ENCODE measurements at places on chromosomes 6 and 20.

GRCh38 chr20:11483697-11484096, 434.0 kb upstream of the BTBD3 start:
- DNase-seq = no peak

DNA sequence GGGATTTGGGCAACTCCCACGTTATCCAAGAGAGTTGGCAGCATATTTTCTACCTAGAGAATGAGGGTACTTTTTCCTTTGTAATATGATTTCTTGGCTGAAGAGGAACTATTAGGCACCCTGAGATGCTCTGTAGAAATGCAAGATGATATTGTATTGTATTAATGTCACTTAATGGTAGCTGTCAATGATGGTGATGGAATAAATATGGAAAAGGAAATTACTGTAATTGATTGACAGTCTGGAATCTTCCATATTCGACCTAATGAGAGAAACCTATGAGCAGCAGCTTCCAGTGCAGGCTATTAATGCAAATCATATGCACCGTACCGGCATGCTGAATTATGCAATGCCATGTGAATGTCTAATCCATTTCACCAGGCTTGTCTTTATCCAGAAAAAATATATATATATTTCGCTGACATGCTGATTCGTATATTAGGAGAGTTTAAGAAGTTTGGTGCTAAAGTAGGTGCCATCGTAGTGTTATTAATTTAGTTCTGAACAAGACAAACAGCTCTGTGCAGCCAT, 494.2 kb upstream of the JARID2 start:
- DNase-seq = no peak

- DNase-seq = no peak
Measured at GRCh38 chr6:125746731-125747588, 2.5 kb upstream of the HEY2 start.

DNA sequence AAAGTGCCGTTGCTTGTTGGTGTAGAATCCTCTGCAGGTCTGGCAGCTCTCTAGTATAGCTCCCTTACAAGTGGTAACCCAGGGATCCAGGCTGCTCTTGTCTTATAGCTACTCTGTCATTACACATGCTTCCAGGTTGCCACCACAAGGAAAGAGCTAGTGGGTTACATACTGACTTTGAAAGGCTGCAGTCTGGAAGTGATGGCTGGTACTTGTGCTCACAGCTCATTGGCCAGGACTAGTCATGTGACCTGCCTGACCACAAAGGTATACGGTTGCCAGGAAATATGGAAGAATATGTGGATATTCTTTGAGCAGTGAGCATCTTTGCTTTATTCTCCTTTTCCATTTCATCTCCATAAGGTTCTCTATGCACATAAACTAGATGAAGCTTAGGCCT, 46.0 kb downstream of the RREB1 start:
- DNase-seq = no peak

- DNase-seq = no peak
Measured at GRCh38 chr6:116406678-116407345, 36.1 kb downstream of the DSE start.

- DNase-seq = no peak
Measured at GRCh38 chr20:2713285-2713684, 20.7 kb downstream of the EBF4 start.

GRCh38 chr20:64254571-64255360, 782 bp upstream of the PCMTD2 start:
- no peak for DNase-seq

- no peak for DNase-seq
Measured at GRCh38 chr20:34797012-34797995, 28.1 kb downstream of the NCOA6 start.

- DNase-seq = no peak
Measured at GRCh38 chr20:62418709-62419487, 8.4 kb downstream of the RBBP8NL start.

GRCh38 chr20:8145246-8146168, 13.4 kb downstream of the PLCB1 start:
- no peak for DNase-seq

DNA sequence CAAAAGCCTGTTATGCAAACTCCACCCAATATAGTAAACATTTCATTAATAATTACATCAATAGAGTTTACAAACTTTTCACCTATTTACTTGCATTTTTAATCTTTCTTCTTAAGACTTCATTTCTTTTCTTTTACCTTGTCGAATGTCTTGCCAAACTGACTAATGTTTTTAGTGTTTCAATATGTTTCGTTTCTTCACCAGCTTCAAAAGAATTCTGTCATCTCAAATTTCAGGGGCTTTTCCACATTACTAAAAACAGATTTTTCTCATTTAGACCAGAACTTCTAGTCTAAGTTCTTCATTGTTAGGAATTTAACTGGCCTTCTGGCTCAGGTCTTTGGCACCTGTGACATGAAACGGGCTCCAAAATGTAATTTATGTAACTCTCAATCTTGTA, 196.5 kb downstream of the ARHGAP18 start:
- no peak for DNase-seq

GRCh38 chr6:4803343-4803744, 27.1 kb downstream of the CDYL start:
- DNase-seq = no peak

DNA sequence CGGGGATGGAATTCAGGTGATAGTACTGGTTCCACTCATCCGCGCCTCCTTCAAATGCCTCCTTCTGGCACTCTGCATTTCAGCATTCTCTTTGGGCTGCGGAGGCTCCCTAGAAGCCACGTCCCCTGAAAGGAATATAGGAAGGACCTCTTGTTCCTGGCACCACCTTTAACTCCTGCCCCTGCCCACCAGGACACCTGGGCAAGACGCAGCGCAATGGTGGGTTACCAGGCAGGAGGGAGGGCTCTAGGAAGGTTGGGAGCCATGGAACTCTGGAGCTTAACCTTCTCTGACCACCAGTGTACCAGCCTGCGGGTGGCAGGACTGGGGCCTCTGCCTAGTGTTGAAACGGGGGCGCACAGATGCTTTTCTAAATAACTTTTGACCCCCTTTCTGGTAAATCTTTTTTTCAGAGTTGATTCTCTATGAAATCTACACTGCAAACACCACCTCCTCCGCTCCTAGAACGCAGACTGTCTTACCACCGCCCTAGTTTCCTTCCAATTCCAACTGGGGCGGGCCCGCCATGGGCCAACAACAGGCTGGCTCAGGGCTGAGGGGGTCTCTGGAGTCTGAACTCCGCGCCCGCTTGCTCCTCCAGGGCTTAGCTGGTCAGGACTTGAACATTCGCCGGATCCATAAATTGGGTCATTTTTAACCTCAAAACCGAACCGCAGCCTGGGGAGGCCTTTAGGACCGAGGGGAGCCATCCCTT, 871 bp upstream of the SYNDIG1 start:
- DNase-seq = no peak

GRCh38 chr20:25479638-25480037, 72.2 kb downstream of the GINS1 start:
- no peak for DNase-seq

- DNase-seq = no peak
Measured at GRCh38 chr6:122735582-122735981, 43.9 kb upstream of the FABP7 start.

GRCh38 chr6:29016559-29017427, 11.7 kb upstream of the ZNF311 start:
- DNase-seq = no peak

All from kidney epithelial cell (primary cell).